ENCODE measurements at places on chromosomes 5 and 9.

DNA sequence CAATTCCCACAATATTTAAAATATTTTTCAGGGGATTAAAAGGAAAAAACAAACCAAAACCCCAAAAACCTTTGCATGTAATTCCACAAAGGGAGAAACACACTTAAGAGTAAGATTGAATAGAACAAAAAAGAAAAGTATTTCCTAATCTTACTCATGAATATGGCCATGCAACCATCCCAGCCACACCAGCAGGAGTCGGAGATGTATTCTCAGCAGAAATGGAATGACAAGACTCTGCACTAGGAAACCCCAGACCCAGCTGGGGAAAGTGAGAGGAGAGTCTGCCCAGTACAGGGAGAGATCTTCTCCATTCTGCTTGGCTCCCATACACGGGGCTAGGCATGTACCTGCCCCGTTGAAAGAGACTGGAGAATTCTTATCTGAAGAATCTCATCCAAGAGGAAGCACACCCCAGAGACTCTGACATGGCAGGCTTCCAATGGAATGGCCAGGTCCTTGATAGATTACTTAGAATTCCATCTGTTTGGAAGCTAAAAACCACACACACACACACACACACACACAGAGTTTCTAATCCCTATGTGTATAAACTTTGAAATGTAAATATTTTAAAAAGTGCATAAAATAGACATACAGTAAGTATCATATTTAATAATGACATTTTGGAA is 118.8 kb downstream of the GADD45G start:
- no peak for DNase-seq

DNA sequence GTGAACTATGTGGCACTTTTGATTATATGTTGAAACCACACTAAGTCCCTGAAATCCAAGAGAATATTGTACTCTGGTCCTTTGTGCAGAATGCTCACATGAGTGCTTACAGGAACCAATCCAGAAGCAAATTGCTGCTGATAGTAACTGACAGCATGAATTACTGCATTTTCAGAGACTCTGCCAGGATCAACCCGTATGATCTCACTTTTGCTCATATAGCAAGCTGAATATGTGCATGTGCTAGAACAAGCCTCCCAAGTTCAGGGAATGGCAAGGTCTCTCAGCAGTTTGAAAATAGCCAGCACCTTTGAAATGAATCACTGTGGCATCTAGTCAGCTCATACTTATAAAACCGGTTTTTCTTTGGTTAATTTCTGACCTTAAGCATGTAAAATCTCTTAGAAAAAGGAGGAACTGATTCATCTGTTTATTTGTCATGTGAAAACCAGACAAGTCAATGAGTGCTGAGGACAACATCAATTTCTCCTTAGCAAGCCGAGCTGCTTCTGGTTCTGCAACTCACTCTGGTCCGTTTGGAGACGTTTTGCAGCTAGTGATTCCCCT is 215.7 kb upstream of the ELL2 start:
- no peak for DNase-seq

DNA sequence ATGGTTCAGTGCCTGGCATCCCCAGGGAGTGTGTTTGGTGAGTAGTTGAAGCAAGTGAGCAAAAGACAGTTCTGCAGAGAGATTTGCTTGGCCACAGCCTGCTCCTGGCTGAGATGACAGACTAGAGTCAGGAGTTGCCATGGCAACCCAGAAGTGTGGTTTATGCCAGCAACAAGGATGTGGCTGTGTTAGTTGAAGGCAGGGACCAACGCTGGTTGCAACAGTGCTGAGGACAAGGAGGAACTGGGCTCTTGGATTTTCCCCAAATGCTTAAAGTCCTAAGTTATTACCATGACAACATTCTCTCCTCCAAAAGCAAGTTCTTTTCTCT is 2.7 kb downstream of the NXNL2 start:
- DNase-seq, result no peak

DNA sequence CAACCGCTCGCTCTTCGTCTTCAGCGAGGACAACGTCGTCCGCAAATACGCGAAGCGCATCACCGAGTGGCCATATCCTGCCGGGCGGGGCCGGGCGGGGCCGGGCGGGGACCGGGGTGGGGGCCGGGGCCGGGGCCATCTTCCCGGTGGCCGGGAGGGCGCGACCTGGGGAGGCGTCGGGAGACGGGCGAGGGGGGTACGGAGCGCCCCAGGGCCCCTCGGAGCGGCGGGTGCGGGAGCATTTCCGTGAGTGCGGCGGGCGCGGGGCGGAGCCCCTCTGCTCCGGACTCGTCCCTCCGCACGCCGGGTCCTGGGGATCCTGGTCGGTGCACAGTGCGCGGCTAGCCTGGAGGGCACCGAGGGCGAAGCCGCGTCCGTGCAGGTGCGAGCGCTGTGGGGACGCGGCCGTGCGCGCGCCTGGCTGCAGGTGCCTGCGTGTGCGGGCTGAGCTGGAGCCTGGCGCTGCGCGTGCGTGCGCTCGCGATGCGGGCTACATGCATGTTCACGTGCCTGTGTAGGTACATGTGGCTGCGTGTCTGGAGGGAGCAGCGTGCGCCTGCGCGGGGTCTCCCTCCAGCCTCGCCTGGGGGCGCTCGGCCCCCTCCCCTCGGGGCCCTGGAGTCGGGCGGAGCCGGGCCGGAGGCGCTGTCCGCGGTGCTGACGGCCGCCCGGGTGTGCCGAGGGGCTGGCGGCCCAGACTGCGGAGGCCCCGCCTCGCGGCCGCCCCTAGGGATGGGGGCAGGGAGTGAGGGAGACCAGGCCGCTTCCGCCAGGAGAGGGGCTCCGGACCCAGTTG is 762 bp downstream of the CACNA1B start:
- peak; percentile 29 for DNase-seq

DNA sequence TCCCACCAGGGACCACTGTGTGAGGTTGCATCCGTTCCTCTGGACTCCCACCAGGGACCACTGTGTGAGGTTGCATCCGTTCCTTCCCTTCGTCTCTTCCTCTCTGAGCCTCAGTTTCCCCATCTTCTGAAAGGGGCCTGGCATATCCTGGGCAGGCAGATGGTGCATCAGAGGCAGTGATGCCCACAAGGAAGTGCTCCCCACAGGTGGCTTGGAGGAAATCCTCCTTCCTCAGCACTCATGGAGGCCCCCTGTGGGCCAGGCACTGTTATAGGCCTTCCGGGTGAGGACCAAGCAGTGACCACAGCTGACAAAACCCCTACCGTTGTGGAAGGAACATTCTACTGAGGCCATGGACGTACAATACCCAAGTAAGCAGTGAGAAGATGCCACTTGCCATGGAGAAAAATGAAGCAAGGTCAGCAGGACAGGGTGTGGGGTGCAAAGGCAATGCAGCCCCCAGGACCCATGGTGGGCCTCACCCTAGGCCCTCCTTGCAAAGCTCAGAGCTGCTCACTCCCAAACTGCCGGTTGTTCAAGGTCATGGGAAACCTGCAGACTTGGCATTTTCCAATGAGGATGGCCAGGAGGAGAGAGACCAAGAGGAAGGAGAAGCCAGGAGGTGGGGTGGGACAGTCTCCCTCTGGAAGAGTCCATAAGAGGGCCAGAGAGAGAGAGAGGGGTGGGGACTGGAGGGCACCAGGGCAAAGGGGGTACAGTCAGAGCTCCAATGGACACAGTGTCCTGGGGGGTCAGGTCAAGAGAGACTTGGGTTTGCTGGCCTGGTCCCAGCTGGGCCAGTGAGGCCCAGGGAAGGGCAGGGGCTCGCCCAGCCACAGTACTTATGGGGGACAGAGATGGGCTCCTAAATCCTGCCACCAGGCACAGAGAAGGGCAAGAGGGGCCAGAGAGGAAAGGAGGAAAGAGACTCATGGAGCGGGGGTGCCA is 51.1 kb downstream of the C9orf50 start:
- DNase-seq, result no peak

DNA sequence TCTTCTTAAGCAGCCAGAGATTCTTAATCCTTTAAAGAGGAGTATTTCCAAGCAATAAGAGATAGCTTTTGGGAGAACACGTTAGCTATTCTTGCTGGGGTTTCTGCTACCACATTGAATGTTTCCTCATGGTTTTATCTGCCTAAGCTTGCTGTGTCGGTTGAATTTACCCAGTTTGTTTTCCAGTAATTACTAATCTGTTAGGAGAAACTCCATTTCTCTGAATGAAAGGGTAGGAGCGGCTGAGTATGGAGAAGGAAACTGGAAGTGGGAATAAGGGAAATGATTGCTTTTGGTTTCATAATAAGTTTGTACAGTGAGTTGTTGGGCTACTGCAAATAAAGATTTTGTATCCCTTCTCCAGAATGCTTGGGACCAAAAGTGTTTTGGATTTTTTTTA is 1.2 kb downstream of the JAK2 start:
- DNase-seq, result no peak

GRCh38 chr5:42531611-42532010 is 108.4 kb downstream of the GHR start:
- no peak for DNase-seq

GRCh38 chr9:137750566-137750965 is 127.0 kb upstream of the CACNA1B start:
- DNase-seq, result no peak

DNA sequence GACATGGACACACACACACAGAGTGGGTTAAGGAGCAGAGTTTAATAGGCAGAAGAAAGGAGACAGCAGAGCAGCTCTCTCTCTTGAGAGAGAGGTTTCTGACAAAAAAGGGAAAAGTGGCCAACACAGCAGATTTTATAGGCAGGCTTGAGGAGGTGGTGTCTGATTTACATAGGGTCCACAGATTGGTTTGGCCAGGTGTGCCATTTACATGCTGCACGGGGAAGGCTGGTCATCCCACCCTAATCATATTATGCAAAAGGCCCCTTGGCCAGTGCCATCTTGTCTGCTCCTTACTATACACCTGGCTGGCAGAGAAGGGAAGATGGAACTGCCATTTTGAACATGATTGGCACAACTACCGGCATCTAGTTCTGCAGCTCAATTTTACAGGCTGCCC is 240.8 kb downstream of the NPR3 start:
- no peak for DNase-seq

DNA sequence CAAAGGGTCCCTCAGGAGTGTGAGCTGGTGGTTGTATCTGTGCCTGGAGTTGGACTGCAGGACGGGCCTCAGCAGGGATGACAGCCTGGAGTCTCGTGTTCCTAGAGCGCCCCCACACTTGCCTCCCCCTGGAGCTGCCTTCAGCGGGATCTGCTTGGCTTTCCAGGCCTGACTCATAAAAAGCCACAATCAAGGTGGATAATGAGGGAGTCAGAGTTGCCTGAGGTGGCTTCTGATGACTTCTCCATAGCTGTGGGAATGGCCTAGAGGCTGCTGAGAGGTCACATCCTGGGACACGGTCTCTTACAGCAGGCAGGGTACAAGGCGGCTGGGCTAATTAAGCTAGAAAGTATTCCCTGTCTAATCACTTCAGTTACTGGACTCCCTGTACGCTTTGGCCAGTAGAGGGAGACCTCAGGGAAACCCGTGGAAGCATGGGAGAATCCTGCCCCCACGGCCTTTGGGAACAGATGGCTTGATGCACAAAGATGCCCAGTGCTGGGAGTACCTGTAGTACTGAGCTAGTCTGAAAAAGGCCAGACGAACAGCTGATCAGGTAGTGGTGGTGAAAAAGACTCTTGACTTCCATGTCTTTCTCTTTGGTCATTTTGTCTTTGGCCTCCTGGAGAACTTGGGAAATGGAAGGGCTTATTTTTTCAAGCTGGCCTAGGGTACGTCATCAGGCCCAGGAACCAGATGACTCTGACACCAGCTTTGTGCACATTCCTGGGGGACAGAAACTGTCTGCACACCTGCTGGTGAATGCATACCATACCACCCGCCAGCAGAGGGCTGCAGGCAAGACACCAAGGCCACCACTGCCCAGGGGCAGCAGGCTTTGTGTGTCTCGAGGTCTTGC is 16.1 kb upstream of the FRRS1L start:
- DNase-seq, result no peak

- DNase-seq, result no peak
Measured at GRCh38 chr9:113598883-113599282, 135.4 kb downstream of the RGS3 start.

- DNase-seq, result no peak
Measured at GRCh38 chr9:113668061-113668460, 204.5 kb downstream of the RGS3 start.

DNA sequence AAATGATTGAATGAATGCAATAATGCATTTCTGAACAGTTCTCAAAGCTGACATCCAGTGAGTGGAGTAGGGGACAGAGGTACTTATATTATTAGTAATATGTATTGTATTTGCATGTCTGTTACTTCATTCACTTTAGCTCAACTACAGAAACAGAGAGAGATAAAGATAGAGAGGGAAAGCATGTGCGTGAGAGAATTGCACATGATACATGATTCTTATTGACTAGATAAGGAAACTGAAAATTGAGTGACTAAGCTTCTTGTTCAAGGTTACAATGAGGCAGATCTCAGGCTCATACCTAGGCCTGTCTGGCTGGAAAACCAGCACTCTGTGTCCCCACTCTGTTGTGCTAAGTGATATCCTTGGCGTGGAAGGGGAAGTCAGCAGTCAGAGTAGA is 337.7 kb upstream of the KLF4 start:
- DNase-seq, result no peak

GRCh38 chr5:140925806-140926442 is at the start of gene PCDHAC1:
Gene PCDHAC1, plus strand, starts transcription at chr5:140926299. Its CDS starts 594 bp downstream, at chr5:140926893.
- DNase-seq, result no peak

DNA sequence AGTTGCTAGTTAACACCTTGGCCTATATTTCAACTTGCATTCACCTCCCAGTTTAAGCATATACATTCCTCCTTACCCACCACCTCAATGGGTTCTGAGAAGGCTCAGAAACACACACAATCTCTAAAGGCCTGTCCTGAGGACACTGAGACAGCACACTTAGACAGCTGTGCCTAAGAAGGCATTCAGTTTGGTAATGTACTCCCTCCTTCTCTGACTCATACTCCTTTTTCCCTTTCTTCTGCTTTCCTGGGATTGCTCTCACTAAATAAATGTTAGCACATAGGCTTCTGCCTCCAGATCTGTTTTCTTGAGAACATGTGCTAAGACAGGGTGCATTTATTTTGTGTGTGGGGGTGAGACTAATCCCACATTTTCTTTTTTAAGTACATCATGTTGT is 456.8 kb upstream of the CDH6 start:
- DNase-seq, result no peak

- DNase-seq, result no peak
Measured at GRCh38 chr5:169242175-169242848, 58.6 kb downstream of the SLIT3 start.

GRCh38 chr5:172823840-172824362 is 10.2 kb upstream of the ERGIC1 start:
- no peak for DNase-seq

GRCh38 chr5:142152384-142152732 is 43.8 kb downstream of the NDFIP1 start:
- no peak for DNase-seq

DNA sequence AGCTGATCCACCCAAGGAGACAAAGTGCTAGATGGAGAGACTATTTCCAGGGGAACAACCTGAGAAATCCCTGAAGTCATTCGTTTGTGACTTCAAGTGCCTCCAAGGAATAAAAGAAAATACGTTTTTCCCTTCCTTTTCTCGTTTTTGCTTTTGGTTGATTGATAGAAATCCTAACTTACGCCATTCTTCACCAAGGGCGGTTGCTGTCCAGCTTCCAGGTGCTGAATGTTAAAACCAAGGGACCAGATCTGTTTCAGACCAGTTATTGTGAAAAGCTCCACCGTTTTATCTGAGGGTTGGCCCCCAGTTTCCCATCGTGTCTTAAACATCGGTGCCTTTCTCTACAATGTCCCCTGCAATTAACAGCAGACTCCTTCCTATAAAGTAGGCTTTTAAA is 600.7 kb upstream of the SGCD start:
- DNase-seq, result no peak
